ENCODE measurements at places on chromosomes 11 and 22.

GRCh38 chr11:73659961-73660360, 13.6 kb downstream of the PLEKHB1 start:
- no peak for DNase-seq

- DNase-seq, result no peak
Measured at GRCh38 chr22:19103880-19104821, 18.1 kb downstream of the DGCR2 start.

DNA sequence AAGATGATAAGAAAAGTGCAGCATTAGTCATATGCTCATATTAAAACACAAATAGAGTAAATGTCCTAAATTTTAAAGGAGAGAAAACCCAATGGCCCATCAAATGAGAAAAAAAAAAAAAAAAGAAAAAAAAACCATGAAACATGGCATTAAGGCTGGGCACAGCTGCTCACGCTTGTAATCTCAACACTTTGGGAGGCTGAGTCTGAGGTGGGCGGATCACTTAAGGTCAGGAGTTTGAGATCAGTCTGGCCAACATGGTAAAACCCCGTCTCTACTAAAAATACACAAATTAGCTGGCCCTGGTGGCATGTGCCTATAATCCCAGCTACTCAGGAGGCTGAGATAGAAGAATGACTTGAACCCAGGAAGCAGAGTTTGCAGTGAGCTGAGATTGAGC, 515.5 kb upstream of the ANO3 start:
- no peak for DNase-seq

DNA sequence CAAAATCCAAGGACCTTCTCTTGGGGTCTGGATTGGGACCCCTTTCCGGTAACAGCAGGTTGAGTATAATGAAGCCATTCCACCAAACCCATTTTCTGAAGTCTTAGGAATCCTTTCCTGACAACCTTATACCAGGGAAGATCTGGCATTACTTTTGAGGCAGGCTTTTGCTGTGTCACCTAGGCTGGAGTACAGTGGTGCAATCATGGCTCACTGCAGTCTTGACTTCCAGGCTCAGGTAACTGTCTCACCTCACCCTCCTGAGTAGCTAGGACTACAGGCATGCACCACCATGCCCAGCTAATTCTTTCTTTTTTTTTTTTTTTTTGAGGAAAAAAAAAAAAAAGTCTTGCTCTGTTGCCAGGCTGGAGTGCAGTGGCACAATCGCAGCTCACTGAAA, 55.8 kb upstream of the TREH start:
- no peak for DNase-seq

DNA sequence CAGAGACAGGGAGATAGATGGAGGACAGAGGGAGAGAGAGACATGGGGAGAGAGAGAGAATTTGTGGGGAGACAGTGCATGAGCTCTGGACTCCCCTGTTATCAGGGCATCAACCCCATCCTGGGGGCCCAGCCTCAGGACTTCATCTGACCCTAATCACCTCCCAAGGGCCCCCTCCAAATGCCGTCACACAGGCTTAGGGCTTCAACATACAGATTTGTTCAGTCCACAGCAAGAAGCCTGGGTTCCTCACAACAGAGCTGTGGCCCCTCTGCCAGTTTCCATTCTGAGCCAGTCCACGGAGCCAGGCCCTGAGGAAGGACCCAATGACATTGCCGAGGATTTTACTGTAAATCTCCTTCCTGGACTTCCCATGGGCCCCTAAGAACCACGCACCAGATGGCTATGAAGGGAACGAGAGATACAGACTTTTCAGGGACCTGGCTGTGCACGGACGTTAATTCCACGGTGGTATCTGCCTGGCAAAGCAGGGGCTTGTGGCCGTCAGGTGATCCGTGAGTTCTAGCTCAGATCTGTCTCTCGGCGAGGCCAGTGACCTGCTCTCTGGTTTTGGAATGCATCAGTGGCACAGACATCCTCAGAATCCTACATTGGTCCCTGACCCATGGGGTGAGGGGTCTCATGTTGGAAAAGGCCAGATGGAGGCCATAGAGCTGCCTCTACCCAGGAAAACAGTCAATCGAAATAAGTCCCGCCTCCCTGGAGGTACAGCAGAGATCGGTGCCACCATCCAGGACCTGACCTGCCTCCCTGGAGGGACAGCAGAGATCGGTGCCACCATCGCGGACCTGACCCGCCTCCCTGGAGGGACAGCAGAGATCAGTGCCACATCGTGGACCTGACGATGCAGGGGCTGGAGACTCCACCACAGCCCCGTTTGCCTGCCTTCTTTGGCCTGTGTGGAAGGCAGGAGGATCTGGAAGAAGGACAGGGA, 8.7 kb upstream of the B4GALNT4 start:
- no peak for DNase-seq

GRCh38 chr11:119419834-119420492, 3.0 kb downstream of the THY1 start:
- no peak for DNase-seq

DNA sequence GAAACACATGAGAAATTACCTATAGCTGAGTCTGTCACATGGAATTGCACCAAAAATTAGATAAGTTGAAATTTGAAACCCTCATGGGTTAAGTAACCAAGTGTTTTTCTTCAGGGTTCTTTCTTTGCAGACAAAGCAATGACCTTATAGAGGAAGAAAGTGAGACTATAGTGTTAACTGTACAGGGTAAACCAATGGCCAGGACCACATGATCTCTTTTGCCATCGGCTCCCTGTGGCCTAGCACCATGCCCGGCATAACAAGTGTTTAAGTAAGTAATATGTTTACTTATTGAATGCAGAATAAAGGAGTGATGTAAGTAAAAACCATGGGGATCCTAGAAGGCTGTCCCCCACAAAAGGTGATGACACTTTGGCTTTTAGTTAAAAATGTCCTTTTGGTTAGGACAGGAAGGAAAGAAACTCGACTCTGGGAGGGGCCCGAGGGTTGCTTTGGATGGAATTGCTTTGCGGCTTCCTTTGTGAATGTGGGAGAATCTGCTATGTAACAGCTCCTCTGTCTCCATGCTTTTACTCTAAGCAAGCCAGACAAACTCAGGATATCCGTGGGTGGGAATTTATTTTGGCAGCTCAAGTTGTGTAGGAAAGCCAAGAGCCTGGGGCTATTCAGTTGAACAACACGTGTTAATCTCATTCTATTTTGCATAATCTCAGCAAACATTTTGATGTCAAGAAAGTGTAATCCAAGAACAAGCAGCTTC, 454.7 kb downstream of the INSC start:
- no peak for DNase-seq

DNA sequence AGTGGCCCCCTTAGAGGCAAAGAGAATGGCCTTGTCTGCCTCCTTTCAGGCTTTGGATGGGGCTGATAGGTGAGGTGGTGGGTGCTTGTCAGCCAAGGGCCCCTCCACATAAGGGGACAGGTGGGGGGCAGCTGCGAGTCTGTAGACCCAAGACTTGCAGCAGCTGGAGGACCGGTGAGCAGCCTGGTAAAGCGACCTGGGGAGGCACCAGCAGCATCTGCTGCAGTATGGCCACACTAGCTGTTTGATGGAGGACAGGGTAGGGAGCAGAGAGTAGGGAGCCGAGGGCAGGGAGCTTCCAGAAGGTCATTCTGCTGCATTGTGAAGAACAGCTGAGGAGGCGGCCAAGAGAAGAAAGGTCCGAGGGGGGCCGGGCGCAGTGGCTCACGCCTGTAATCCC, 16.8 kb upstream of the MRTFA start:
- no peak for DNase-seq

DNA sequence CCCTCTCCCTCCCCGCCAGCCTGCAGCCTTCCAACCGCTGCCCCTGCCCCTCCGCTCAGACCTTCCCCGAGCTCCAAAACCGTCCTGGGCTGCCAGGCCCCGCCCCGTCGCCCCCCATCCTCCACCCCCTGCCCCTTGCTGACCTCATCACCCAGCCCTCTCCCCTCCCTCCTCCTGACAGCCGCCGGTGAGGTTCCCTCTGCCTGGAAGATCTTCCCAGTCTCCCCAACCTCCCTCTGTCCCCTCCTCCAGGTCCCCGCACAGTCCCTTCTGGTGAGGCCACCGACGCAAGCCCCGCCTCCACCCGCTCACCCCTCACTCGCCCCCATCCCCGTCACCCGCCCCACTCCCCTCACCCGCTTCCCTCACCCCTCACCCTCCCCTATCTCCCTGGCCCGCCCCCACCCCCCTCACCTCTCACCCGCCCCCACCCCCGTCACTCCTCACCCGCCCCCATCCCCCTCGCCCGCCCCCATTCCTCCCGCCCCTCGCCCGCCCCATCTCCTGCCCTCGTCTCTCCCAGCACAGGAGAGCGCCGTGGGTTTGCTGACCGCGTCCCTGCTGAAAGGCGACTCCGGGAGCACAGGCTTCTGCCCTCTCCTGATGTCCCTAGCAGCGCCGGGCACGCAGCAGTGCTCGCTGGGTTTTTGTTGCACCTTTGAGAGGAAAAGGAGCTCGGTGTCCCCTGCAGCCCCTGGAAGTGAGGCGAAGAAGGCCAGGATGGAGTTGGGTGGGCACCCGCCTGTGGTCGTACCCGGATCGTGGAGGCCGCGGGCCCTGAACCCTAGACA, 16.4 kb upstream of the UPK3A start:
- peak; percentile 81 for DNase-seq

DNA sequence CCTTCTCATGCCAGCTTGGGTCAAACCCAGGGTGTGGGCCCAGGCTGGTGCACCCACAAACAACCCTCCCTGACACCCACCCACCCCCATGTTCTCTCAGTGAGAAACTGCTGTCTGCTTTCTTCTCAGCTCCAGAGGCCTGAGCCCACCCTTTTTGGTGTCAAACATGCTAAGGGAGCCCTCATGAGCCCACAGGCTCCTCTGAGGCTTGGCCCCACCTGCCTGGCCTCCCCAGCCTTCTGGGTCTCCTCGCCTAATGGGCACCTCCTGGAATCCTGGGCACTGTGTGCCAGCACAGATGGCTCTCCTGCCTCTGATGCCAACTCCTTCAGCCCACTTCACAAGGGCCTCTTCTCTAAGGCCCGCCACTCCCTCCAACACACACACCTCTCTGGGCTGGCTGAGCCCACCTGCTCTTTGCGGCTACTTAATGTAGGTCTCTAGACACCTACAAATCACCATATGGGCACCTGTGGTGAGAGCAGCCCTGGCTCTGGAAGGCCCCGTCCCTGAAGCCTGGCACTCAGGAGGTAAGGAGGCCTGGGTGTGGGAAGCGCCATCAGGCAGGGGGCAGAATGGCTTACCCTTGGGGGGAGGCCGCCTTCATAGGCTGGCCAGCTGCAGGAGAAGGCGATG, 4.4 kb downstream of the NAGA start:
- DNase-seq, result no peak

- DNase-seq, result no peak
Measured at GRCh38 chr11:93585758-93586157, 42.6 kb upstream of the SMCO4 start.

GRCh38 chr11:128705124-128705920, 11.4 kb downstream of the FLI1 start:
- no peak for DNase-seq

All from NT2/D1 (cell line).